ENCODE measurements at places on chromosomes 4 and X. TPM values are rescaled to one million over a fixed set of nuclear protein-coding genes. Genes with fewer than 3 reads are reported as not detected.

SLC9A6 gene
- 16.9 TPM for total RNA-seq

- DNase-seq, result no peak
Observed at GRCh38 chrX:79139446-79139845, 5.0 kb upstream of the GPR174 start.

- DNase-seq, result no peak
Observed at GRCh38 chrX:98459669-98460068, 1576.0 kb downstream of the RPA4 start.

SPANXC gene
- total RNA-seq, result not detected

DUSP21 gene
- not detected for total RNA-seq

FABP2 gene
- total RNA-seq, result not detected

DNA sequence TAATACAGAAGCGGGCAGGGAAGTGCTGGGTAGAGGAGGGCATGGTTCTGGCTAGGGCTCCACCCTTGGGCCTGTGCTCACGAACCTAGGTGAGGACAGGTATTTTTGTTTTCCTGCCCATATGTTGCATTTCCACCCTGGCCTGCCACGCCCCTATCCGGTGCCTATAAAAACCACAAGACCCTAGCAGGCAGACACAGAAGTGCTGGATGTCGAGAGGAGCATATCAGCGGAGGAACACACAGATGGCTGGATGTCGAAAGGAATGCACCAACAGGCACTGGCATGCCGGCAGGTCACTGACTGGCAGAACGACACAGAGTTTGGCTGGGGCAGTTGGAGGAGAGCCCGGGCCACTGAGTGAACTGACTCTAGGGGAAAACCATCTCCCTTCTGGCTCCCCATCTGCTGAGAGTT lies 316.6 kb upstream of the BOD1L1 start:
- DNase-seq, result no peak

DNA sequence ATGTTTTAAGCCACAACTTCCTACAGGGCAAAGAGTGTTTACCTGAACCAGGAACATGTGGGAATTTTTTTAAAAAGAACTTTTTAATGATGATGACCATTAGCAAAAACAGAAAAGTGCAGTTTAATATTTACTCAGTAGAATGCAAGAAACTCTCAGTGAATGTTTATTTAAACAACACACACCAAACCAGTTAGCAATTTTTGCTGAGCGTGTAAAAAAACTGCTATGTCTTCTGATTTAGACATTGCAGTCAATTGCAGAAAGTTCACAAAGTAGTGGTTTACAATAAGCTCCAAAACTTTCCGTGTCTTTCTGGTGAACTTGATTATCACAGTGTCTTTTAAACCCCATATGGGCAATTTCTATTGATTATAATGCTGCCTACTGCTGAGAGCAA lies 273.7 kb upstream of the DIAPH2 start:
- no peak for DNase-seq

DNA sequence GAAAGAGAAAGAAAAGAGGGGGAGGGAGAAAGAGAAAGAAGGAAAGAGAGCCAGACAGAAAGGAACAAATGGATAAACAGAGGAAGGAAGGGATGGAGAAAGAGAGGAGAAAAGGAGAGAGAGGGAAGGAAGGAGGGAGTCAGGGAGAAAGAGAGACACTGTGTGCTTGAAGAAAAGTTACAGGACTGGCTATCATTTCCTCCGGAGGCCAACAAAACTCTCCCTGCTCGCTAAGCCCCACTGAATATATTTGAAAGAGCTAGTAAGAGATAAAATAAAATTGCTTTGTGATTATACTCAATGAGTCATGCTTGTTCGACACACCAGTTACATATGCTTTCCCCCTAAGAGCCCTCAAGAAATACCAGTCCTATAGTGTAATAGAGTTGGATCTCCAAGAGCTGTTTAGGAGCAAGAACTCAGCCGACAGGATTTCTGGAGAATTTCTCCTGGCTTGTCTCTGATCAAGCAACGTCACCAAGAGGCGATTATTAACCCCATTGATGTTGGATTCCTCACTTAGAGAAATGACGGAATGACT lies 102.2 kb downstream of the MXRA5 start:
- no peak for DNase-seq

GRCh38 chr4:184313058-184313581 lies 95.4 kb upstream of the ENPP6 start:
- DNase-seq, result no peak

DNA sequence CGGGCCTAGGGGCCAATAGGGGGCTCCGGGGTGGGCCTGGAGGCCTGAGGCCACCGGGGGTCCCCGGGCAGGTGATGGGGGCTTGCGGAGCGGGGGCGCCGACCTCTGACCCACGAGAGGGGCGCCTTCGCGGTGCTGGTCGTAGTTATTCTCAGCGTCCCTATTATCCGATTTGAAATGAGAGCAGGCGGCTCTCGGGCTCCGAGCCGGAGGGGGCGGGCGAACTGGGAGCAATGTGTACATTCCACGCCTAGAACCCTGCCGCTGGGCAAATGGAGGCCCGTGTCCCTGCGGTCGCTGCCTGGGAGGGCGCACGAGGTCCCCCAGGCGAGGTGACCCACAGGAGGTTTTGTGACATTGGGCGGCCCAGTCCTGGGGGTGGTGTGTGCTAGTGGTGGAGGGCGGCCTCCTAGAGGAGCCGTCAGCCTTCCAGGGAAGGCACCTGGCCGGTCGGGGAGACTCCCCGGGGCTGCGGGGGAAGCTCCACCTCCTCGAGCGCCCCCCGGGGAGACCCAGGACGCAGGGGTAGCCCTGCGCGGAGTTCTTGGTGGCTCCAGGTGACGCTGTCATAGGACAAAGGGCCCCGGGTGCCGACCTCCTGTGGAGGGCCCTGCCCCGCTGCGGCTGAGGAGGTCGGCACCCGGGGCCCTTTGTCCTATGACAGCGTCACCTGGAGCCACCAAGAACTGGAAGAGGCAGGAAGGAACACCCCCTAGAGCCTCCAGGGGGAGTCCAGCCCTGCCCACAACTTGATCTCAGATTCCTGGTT lies 102.6 kb upstream of the PRKX start:
- DNase-seq, result peak; percentile 61

DNA sequence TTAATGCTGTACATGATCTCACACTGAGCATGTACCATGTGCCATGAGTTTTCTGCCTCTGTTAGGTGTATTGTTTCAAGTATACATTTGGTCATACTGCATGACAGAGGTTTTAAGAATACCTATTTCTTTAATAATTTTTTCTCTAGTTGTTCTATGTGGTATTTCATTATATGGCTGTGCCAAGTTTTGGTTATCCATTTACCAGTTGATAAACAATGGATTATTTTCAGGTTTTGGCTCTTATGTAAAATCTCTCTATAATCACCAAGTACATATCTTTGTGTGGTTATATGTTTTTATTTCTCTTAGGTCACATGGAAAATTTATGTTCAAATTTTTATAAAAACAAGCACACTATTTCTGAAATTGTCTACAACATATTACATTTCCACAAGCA lies 221.9 kb downstream of the GPM6A start:
- DNase-seq, result no peak

Data from upper lobe of left lung (tissue), 6 donors.